ENCODE measurements at places on chromosomes 11 and 22.

- DNase-seq: no peak
These were observed 182.0 kb downstream of the CWF19L2 start for GRCh38 chr11:107275632-107276031.

- DNase-seq: no peak
These were observed 35.7 kb downstream of the CD44 start for GRCh38 chr11:35174666-35175065.

DNA sequence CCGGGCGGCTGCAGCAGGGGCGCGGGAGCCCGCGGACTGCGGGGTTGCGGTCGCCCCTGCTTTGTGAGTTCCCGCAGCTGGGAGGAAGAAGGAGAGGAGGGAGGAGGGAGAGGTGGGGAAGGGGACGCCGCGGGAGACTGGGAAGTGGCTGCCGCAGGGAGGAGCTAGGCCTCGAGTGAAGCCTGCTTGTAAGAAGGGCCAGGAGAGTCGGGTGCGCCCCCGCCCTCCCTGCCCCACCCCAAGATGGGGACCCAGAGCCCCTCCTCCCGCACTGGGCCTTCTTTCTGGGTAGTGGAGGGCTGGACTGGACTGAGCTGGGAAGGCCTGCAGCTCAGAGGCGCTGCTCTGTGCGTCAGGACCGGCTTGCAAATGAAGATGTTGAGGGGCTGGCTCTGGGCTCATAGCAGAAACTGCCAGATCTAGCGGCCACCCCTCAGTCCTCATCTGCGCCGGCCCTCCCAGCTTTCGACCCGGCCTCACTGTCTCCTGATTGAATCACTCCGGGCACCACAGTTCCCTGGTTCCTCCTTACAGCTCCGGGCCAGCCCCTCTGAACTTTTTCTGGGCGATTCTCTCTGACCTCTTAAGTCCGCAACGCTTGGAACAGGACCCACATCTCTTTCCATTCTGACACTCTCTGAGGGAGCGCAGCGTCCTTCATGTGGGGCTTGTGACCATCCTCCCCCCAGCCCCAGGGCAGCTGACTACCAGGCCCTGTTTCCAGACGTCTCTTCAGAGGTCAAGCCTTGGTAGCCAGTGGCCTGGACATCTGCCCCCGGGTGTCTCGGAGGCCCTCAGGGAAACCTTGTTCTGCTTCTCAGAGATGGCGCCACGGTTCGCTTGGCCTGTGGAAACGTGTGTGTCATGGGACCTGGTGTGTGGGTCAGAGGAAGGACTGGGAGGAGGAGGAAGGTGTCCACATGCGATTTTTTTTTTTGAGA, 21.9 kb downstream of the SERPINH1 start:
- peak; percentile 82 for DNase-seq

- no peak for DNase-seq
These were observed 70.8 kb downstream of the RAB38 start for GRCh38 chr11:88104408-88104807.

- no peak for DNase-seq
These were observed 105.1 kb downstream of the TENM4 start for GRCh38 chr11:79335681-79336080.

GRCh38 chr22:30506507-30506968, 1.0 kb upstream of the SEC14L4 start:
- no peak for DNase-seq

DNA sequence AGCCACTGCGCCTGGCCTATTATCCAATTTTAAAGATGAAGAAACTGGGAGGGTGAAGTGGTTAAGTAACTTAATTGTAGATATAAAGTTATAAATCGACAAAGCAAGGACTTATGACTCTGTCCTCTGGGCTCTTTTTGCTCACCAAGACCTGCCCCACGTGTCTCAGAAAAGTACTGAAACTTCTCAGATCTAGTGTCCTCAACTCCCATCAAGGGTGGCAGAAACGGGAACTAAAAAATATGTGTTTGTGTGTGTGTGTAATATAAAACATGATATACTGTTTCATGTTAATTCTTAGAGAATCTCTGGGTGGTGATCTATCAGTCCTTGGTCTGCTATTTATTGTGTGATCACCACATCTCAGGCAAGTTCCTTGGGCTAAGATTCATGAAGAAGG, 104.9 kb downstream of the GAB2 start:
- no peak for DNase-seq

GRCh38 chr11:128579798-128580504, 7.4 kb downstream of the ETS1 start:
- no peak for DNase-seq

DNA sequence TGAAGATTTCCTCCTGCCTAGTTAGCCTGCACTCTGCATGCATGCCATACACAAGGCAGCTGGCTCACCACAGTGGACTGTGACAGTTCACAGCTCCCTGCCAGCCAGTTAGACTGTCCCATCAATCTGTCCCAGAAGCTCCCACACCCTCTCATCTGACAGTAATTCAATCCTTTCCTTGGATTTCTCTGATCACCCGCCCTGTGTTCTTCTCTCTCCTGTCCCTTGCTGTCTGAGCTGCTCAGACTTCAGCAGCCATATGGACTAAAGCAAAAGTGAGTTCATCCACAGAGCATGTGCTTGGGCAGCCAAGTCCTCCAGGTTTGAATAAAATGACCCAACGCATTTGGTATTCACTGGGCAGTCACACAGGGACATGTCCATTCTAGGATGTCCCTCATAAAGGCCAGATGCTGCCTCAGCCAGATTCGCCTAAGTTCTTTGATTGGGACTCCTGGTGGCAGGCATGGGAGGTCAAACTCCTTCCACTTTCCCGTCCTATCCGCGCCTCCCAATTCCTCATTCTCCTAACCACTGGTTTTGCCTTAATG, 54.5 kb upstream of the ZBTB44 start:
- no peak for DNase-seq

- DNase-seq: no peak
These were observed 7.5 kb downstream of the CRYBB1 start for GRCh38 chr22:26610072-26610958.

- no peak for DNase-seq
These were observed 86.1 kb upstream of the ZBED5 start for GRCh38 chr11:10943968-10944367.

DNA sequence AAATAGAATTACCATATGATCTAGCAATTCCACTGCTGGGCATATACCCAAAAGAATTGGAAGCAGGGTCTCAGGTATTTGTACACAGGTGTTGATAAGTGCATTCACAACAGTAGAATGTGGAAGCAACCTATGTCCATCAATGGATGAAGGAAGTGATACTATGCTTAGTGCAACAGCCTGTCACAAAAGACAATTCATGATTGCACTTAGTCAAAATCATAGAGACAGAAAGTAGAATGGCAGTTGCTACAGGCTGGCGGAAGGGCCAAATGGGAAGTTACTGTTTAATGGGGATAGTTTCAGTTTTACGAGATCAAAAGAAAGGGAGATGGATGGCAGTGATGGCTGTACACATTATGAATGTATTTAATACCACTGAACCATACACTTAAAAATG, 42.0 kb downstream of the SGSM3 start:
- DNase-seq: no peak

DNA sequence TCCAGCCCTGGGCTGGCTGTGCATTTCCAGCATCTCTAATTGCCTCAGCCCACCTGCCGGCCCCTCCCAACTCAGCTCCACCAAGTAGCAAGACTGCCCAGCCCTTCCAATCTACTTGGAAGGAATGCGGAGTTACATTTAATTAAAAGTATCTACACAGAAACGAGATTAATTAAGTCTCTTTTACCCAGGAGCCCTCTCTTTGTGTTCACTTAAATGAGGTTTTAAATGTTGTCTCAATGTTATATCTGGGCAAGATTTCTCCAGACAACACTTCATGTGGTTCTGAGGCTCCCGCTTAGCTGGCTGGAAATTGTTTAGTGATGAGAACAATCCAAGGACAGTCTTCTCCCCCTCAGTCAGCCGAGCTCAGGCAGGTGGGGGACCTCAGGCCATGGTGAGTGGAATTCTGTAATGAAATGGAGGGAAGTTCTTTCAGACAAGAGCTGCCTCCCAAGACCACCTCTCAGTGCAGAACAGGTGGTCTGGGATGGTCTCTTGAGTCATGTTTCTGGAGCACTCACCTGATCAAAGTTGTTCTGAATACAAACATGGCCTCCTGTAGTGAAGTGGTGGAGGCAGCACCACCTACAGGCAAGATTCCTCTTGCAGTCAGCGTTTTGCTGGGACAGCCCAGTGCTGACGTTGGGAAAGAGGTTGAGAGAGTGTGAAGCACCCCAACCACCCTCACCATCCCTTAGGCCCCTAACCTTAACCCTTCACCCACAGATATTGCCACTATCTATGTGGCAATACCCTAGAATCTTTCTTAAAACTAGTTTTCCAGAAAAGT, 371.6 kb downstream of the CADM1 start:
- DNase-seq: no peak

- DNase-seq: no peak
These were observed 43.7 kb downstream of the MED15 start for GRCh38 chr22:20550851-20551744.

GRCh38 chr11:11065396-11065795, 207.5 kb upstream of the ZBED5 start:
- no peak for DNase-seq

DNA sequence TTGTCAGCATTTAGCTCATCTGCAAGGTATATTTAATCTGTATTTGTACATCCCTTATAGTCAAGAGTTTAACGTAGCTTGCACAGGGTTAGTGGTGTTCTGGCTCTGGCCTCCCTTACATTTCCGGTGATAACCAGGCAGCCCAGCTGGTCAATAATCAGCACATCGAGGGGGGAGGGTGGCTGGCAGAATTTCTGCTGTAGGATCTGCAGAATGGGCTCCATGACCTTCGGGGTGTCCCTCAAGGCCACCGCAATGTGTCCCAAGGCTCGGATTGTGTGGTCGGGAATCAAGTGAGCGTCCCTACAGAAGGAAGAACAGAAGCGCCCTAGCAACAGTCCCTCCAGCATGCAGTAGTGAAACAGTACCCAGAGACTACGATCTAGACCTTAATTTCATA, 25.1 kb downstream of the SERPIND1 start:
- no peak for DNase-seq

GRCh38 chr11:120680322-120680721, 168.8 kb downstream of the GRIK4 start:
- DNase-seq: no peak

GRCh38 chr11:73467505-73467904, 91.3 kb downstream of the RELT start:
- no peak for DNase-seq

DNA sequence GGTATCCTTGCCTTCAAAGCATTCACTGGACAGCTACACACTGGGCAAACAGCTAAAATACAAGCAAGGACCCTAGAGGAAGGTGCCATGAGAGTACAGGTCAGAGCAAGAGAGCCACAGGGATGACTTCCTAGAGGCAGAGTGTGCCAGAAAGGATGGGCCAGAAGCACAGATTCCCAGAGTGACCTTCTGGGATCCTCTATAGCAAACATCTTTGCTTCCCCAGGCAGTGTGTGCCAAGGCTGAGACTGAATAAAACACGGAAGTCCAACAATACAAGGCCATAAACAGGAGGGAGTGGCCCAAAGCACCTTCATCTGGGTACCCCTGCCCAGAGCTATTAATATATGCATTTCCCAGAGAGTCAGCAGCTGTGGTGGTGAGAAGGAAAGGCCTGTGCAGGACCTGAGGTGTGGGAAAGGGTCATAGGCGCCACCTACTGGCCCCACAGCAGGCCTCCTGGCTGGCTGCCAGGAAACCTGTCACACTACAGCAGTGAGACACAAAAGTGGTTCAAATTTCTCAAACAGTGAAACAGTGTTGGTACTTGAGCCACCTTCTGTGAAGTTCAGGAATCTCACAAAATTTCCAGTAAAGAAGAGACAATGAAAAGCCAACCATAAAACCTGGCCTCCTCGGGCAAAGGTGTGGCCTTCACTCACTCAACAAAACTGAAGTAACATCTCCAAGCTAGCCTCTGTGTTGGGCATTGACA, 20.3 kb downstream of the CLPB start:
- DNase-seq: peak; percentile 76

- no peak for DNase-seq
These were observed 79.0 kb downstream of the CADM1 start for GRCh38 chr11:115425250-115425649.

DNA sequence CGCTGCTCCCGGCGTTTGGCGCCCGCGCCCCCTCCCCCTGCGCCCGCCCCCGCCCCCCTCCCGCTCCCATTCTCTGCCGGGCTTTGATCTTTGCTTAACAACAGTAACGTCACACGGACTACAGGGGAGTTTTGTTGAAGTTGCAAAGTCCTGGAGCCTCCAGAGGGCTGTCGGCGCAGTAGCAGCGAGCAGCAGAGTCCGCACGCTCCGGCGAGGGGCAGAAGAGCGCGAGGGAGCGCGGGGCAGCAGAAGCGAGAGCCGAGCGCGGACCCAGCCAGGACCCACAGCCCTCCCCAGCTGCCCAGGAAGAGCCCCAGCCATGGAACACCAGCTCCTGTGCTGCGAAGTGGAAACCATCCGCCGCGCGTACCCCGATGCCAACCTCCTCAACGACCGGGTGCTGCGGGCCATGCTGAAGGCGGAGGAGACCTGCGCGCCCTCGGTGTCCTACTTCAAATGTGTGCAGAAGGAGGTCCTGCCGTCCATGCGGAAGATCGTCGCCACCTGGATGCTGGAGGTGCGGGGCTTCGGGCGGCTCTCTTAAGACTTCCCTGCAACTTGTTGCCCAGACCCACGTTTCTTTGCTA, at the start of gene CCND1:
Gene CCND1 (plus strand): TSS at position 162 of the 587 bp plus-strand sequence. CDS start 158 bp downstream, at position 320.
- DNase-seq: peak; percentile 53

- no peak for DNase-seq
These were observed 233.6 kb downstream of the FAM76B start for GRCh38 chr11:95556011-95556341.

- no peak for DNase-seq
These were observed 78.9 kb downstream of the C11orf58 start for GRCh38 chr11:16817351-16817750.

DNA sequence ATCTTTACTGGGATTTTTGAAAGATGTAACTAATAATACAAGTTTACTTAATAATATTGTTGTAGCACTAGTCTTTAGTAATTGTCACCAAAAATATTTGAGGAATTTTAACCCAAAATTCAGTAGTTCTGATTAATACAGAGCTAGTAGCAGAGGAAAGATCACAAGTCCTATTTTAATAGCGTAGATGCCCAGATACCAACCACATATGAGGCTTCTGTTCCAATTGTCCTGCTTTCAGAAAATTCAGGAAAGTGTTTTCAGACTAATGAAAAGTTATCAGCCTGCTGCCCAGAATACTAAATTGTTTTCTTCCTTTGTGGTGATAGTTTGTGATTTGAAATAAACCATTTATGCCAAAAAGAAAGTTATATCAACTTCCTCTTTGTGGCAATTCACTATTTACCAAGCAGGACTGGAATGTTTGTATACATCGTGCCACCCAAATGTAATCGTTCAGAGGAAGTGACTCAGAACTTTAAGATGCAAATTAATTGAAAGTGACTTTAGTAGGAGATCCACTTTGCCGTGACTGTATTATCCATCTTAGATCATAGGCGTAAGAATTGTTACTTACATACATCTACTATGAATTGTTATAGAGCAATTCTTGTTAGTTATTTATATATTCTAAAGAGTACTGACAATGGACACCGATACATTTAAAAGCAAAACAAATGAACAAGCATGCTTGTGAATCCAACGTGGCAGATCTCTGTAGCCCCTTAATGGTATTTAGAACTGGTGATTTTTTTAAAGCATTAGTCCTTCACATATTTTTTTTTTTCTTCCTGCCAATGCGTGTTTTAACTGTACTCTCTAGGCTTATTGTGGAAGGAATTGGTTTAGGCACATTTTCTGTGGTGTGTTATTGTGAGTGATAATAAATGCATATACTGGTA, 231.0 kb downstream of the DDX10 start:
- no peak for DNase-seq
